ENCODE measurements at places on chromosomes 5 and 9. TPM values are rescaled to one million over a fixed set of nuclear protein-coding genes. Genes with fewer than 3 reads are reported as not detected.

TRPM3 gene
- total RNA-seq = 37.2 TPM

GRCh38 chr5:108686676-108687075, 61.0 kb upstream of the FER start:
- no peak overlapping the region for H3K27ac ChIP-seq
- H3K36me3 ChIP-seq = no peaks in the 10 kb centered on the region
- DNase-seq = no peak

CDKN2A gene
- total RNA-seq = not detected

DNA sequence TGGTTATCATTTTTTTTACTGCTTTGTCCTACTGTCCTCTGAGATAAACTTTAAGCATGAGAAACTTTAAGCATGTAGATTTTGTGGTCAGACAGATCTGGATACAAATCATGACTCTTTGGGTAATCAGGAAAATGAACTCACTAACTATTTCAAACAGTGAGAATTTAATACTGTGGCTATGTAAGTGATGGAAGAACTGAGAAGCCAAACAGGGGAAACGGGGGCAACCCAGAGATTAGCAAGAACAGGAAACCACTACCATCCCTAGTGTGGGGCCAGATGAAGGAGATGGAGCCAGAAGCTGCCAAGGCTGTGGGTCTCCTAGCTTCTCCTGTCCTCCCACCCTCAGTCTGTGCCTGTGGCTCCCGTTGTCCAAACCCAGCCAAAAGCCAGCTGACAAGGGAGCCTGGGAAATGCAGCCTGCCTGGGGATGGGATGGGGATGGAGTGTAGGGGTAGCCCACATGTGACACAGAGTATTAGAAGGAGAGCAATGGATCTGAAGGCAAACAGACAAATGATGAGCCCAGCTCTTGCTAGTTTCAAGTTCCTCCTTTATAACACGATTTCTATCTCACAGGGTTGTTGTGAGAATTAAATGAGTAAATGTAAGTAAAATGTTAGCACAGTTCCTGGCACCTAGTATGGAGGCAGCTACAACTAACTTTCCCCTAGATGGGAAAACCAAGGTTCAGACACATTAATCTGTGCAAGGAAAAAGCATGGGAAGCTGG, 27.7 kb upstream of the CDC23 start:
- H3K27ac ChIP-seq = no peak overlapping the region
- H3K27me3 ChIP-seq = peaks cover 51% of the 10 kb centered on the region
- H3K36me3 ChIP-seq = no peaks in the 10 kb centered on the region
- H3K4me1 ChIP-seq = peaks cover 26% of the 10 kb centered on the region
- no peak overlapping the region for H3K4me3 ChIP-seq

GARIN3 gene
- not detected for total RNA-seq

SLIT3 gene
- total RNA-seq = 0.22 TPM

OR1J2 gene
- total RNA-seq = not detected

DNA sequence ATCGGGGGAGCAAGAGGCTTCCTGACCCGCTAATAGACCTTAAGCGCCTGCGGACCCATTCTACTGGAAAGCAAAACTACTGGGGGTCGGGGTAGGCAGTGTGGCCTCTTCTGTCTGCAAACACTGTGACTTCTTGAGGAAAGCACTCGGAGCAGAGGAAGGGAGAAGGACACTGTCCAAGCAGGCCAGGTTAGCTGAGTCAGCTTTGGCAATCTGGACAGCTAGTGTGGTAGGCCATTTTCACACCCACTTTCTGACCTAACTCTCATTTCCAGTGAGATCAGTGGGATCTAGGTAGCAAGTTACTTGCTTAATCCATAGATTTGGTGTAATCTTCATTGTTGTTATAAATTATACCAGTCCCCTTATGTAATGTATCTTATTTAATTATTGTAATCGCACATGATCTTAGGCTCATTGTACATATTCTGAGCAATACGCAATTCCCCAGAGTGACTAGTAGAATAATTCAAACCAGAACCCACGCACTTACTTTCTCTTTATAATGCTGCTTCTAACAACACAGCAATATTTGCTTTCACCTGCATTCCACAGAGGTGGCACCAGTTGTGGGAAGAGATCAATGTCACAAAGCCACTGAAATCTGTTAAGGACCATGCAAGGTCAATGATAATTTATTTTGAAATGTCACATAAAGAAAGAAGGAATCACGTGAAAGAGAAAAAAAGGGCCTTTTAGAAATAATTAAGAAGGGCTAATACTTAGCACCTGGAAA, 82.9 kb downstream of the NREP start:
- DNase-seq = no peak
- H3K4me1 ChIP-seq = peaks cover 16% of the 10 kb centered on the region
- no peaks in the 10 kb centered on the region for H3K36me3 ChIP-seq
- H3K27me3 ChIP-seq = no peaks in the 10 kb centered on the region

DNA sequence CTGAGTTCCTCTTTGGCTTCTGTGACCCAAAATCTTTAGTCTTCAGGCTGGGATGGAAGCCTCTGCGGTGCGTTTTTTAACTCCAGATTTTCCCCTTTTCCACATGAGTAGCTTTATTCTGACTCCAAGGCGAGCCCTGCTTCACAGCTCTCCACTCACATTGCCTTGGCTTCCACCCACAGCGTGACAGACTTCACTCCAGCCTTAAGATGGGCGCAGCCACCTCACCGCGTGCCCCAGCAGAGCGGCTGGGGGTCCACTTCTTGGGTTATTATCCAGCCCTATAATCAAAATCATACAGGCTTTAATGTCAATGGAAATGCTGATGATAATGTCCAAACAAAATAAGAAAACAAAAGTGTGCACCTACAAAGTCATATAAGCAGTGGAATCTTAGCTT, 1.2 kb downstream of the EXOC3 start:
- H3K36me3 ChIP-seq = no peaks in the 10 kb centered on the region
- peak overlapping the region; percentile 92 for H3K4me3 ChIP-seq
- no peak for DNase-seq
- no peak overlapping the region for H3K27ac ChIP-seq
- H3K27me3 ChIP-seq = no peaks in the 10 kb centered on the region

CENPH gene
- total RNA-seq = 160 TPM

GRIN1 gene
- total RNA-seq = not detected

DNA sequence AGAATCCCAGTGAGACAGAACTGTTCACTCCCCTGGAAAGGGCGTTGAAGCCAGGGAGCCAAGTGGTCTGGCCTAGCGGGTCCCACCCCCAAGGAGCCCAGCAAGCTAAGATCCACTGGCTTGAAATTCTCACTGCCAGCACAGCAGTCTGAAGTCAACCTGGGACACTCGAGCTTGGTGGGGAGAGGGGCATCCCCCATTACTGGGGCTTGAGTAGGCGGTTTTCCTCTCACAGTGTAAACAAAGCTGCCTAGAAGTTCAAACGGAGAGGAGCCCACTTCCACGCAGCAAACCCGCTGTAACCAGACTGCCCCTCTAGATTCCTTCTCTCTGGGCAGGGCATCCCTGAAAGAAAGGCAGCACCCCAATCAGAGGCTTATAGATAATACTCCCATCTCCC, 45.1 kb upstream of the PTGER4 start:
- H3K36me3 ChIP-seq = no peaks in the 10 kb centered on the region
- no peaks in the 10 kb centered on the region for H3K27me3 ChIP-seq
- H3K4me1 ChIP-seq = no peaks in the 10 kb centered on the region
- DNase-seq = no peak
- H3K27ac ChIP-seq = no peak overlapping the region
- no peak overlapping the region for H3K4me3 ChIP-seq

CACFD1 gene
- 29.3 TPM for total RNA-seq

DNA sequence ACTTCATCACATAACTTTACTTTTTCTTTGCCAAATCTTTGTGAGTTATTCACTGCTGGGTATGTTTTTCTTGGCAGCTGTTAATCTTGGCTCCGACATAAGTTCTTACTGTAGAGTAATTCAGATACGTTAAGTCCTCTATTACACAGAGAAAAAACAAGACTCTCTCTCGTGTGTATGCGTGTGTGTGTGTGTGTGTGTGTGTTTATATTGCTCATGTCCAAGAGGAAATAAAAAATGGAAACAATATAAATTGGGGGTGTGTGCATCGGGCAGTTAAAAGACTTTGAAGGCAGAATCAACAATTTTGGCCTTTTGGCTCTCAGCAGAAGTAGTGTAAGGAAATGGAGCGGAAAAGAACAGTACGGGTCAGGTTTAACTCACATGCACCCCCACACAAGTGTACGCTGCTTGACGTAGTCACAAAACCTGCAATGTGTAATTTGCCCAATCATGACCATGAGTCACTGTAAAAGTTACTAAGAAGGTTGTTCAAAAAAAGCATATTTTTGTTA, 67.2 kb upstream of the IFNE start:
- peaks cover 9% of the 10 kb centered on the region for H3K4me1 ChIP-seq
- no peak overlapping the region for H3K27ac ChIP-seq
- DNase-seq = no peak
- no peaks in the 10 kb centered on the region for H3K27me3 ChIP-seq
- H3K4me3 ChIP-seq = no peak overlapping the region
- H3K36me3 ChIP-seq = no peaks in the 10 kb centered on the region

DNA sequence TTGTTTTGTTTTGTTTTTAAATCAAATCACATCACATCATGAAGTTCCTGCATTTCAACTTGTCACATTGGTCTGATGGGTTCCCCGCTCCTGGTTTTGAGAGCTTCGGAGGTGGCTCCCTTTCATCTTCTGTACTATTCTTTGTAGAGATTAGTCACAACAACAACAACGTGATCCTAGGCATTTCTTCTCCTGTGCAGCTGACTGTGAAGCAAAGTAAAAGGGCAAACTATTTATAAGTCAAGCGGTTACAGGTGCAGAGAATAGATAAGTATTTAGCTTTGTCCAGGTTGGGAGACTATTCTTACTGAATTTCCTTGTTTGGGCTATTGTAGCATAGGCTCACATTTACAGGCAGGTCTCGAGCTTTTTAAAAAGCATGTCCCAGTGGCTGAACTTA, 197.7 kb upstream of the CDKN2B start:
- H3K36me3 ChIP-seq = no peaks in the 10 kb centered on the region
- H3K27me3 ChIP-seq = no peaks in the 10 kb centered on the region
- no peak overlapping the region for H3K27ac ChIP-seq
- peak; percentile 17 for DNase-seq
- H3K4me1 ChIP-seq = peaks cover 4% of the 10 kb centered on the region
- no peak overlapping the region for H3K4me3 ChIP-seq

DNA sequence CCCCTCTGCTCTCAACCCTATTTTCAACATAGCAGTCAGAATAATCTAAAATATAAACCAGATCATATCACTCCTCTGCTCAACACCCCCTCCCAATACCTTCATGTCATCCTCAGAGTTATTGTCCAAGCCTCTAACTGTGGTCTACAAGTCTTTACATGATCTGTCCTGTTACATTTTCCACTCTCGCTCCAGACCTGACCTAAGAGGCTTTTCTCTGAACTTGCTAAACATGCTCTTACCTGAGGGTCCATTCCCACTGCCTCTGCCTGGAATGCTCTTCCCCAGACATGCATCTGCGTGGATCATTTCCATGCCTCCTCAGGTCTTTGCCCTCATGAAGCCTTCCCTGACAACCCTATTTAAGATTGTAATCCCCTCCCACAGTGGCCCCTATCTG, 12.0 kb downstream of the NIPSNAP3B start:
- H3K4me1 ChIP-seq = no peaks in the 10 kb centered on the region
- H3K27me3 ChIP-seq = no peaks in the 10 kb centered on the region
- DNase-seq = no peak
- H3K36me3 ChIP-seq = peaks cover under 1% of the 10 kb centered on the region
- H3K4me3 ChIP-seq = no peak overlapping the region

- no peak overlapping the region for H3K4me3 ChIP-seq
- no peak for DNase-seq
- no peaks in the 10 kb centered on the region for H3K36me3 ChIP-seq
- H3K27me3 ChIP-seq = no peaks in the 10 kb centered on the region
- no peak overlapping the region for H3K27ac ChIP-seq
- no peaks in the 10 kb centered on the region for H3K4me1 ChIP-seq
Measured at GRCh38 chr5:55860288-55860687, 9.1 kb downstream of the IL31RA start.

DNA sequence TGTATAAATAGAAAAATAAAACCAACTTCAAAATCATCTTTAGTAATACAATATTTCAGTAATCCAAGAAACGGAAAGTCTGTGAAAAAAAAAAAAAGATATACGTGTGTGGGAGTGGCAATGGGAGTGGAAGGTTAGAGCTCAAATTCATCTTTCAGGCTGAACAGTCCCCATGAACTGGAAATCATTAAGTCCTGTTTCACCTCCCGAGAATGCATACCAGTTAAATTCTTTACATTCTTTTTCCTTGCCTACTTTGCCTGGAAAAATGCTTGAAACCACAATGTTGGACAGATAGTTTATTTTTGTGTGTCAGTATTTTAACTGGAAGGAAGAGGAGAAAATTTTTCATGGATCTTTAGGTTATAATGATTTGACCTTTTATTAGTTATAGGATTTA, 166.8 kb downstream of the MUSK start:
- H3K27ac ChIP-seq = no peak overlapping the region
- no peaks in the 10 kb centered on the region for H3K27me3 ChIP-seq
- no peak overlapping the region for H3K4me3 ChIP-seq
- no peak for DNase-seq

DNA sequence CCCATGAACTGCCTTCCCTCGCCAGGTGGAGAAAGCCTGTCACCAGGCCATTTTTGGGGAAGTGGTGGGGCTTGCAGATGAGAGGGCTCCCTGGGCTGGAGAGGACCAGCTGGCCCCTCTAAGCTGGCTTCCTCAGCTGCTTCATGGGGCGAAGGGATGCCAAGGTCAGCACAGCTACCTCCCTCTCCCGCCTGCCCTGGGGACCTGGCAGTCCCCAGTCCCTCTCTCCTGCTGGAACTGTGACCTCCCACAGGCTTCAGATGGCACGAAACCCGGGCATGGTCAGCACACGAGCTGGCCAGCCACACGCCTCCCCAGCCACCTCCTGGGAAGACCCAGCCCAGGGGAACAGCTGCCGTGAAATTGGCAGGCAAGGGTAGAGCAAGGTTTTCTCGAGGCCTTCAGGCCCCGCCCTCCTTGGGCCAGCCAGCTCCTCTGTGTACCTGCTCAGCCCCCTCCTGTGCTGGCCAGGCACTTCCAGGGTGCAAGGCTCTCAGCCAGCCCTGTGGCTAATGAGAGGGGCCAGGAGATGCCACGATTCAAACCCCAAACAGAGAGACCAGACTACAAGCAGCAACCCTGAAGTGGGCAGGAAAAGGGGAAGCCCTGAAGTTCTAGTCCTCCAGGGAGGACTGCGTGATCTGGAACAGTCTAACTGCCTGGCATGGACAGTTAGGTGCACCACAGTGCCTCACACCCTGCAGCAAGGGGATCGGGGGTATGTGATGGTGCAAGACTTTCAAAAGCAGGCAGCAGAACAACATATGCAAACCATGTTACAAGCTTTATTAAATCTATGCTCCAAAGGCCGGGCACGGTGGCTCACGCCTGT, 12.9 kb downstream of the PLPP7 start:
- DNase-seq = no peak
- no peaks in the 10 kb centered on the region for H3K4me1 ChIP-seq
- H3K27me3 ChIP-seq = no peaks in the 10 kb centered on the region
- H3K36me3 ChIP-seq = no peaks in the 10 kb centered on the region

NPM1 gene
- total RNA-seq = 2,155 TPM

GRCh38 chr9:84796404-84796803, 126.9 kb downstream of the NTRK2 start:
- no peak overlapping the region for H3K4me3 ChIP-seq
- DNase-seq = no peak
- no peaks in the 10 kb centered on the region for H3K4me1 ChIP-seq
- no peaks in the 10 kb centered on the region for H3K36me3 ChIP-seq

KIF20A gene
- 128 TPM for total RNA-seq

Measured in neural progenitor cell (in vitro differentiated cells).